ENCODE measurements at places on chromosomes 2 and 18. TPM values are rescaled to one million over a fixed set of nuclear protein-coding genes. Genes with fewer than 3 reads are reported as not detected.
A peak's percentile ranks its signal among the peaks of the same experiment; 100 is the strongest.

DNA sequence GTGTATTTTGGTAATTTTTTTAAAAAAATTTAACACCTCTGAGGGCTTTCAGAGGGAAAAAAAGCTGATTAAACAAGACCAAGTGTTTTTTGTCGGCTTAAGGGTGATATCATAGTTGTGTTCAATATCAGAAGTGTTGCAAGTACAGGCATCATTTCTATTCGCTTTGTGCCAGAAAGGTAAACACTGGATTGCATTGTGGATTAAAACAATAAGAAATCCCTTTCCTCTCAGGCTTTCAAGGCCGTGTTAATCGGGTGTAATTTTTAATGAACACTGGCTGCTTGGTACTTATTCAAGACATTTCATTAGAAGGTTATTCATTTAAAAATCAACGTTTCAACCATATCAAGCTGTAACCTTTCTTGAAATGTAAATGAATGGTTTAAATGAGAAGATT, 18.3 kb downstream of the FIGN start:
- DNase-seq = no peak

- no peak for DNase-seq
Measured at GRCh38 chr18:42255908-42256765, 301.1 kb downstream of the PIK3C3 start.

DNA sequence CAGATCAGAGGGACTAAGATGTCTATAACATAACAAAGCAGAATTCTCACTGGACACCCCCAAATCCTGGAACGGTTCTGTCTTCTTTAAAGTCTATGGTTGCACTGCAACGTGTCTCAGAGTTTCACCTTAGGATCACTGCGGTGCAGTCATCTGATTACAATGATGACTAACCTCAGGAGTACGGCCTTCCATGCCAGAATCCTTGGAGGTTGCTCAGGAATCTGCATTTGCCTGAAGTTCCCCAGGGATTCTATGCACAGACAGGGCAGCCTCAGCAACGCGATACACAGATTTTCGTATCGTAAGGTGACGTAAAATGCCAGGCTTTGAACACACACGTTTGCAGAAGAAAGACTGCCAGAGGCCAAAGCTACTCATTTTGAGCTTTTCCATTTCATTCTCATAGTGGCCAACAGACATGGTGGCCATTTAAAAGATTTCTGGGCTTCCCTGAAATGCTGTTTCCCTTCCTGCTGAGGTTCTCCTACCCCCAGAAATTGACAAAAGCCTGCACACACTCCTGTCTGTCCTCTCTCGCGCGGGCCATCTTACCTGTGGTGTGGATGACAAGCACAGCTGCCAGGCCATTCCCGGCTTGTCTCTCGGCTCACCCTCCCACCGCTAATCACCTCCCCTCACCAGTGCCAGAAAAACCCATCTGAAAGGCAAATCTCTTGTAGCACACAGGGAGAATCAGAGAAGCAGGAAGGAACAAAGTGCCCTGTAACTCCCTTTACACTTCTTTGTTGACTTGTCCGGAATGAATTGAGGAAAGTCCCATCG, 148.8 kb downstream of the ACKR3 start:
- DNase-seq = no peak

DNA sequence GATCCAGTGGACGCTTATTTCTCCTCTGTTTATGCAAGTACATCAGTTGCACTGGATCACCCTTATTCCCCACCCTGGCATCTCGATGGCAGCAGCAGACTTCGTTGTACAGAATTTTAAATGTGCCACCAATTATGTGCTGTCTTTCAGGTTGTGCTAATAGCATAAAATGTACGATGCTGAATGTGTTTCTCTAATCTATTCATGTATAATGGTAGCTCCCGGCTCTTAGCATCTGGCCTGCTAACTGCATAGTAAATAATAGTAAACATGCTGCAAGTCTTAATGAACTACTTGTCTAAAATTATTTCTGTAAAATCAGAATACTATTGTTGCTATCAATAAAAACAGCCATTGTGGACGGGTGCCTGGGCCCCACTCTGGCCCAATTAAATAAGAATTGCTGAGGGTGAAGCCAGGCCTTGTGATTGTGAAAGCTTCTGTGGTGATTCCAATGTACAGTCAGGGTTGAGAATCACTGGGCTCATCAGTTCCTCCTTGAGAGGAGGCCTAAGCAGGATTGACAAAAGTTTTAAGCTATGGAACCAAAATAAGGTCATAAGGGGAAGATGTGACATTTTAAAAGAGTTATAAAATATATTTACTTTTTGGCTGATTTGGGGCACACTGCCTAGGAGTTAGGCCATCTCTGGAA, 14.4 kb upstream of the MYO3B start:
- DNase-seq = no peak

- no peak for DNase-seq
Measured at GRCh38 chr18:60120231-60120750, 220.5 kb downstream of the PMAIP1 start.

DNA sequence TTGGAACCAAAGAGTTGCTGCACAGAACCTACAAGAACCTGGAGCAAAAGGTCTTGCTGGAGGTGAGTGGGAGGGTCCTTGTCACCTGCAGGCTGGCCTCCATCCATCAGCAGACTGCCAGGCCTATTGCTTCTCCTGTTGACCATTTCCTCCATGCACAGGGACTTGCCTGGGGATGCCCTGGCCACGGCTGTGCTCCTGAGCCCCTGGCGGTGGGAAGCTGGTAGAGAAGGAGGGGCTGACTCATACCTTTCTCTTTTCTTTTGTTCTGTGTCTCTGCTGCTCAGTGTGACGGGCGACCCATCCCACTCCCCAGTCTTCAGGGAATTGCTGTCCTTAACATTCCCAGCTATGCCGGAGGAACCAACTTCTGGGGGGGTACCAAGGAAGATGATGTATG, 102.6 kb downstream of the DGKD start:
- DNase-seq = no peak

- no peak for DNase-seq
Measured at GRCh38 chr18:26470011-26470637, 78.2 kb downstream of the KCTD1 start.

- DNase-seq = no peak
Measured at GRCh38 chr2:191315365-191315752, 70.2 kb downstream of the MYO1B start.

GRCh38 chr18:48800876-48801727, 149.7 kb downstream of the SMAD7 start:
- no peak for DNase-seq

GRCh38 chr2:98167916-98168315, 80.9 kb downstream of the VWA3B start:
- no peak for DNase-seq

- DNase-seq = no peak
Measured at GRCh38 chr2:236677368-236677767, 107.7 kb downstream of the ACKR3 start.

DNA sequence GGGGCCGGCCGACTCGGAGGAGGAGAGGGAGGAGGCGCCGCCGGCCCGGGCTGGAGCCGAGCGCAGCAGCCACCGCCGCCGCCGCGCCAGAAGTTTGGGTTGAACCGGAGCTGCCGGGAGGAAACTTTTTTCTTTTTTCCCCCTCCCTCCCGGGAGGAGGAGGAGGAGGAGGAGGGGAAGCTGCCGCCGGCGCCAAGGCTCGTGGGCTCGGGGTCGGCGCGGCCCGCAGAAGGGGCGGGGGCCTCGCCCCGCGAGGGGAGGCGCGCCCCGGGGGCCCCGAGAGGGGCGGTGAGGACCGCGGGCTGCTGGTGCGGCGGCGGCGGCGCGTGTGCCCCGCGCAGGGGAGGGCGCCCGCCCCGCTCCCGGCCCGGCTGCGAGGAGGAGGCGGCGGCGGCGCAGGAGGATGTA, 316 bp downstream of the CRIM1 start:
- DNase-seq = peak; percentile 53

DNA sequence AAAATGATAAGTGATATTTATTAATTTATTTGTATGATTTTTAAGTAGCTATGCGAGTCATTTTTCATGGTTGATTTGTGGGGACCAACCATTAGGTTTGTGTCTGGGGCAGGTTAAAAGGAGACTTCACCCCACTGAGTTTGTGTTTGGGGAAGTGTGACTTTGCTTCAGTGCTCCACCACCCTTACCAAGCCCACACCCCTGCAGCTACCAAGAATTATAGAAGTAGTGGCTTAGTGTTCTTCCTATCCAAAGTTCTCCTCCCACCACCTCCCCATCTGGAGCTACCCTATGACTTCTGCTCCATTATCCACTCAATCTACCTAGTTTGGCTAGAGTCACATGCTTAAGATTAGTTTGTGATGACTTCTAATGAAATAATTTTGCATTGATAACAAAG, 182.1 kb upstream of the ZEB2 start:
- DNase-seq = no peak

- DNase-seq = no peak
Measured at GRCh38 chr2:239213643-239214101, 187.1 kb downstream of the HDAC4 start.

- DNase-seq = no peak
Measured at GRCh38 chr18:21960189-21960588, 209.2 kb upstream of the GATA6 start.

DNA sequence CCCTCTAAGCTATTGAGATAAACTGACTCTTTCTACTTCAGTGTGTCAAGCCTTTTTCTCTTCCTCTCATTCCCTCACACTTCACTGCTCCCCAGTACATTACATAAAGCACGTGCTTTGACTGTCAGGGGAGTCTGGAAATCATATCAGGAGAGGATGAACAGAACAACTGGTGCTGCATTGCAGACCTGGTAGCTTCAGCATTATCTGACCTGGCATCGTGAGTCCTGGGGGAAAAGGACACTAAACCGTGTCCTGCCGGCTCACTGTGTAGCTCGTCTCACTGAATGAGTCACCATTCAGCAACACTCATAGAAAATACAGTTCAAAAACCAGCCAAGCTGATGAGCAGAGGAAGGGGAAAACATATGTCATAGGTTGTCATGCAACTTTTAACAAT, 108.5 kb upstream of the UNC80 start:
- no peak for DNase-seq

DNA sequence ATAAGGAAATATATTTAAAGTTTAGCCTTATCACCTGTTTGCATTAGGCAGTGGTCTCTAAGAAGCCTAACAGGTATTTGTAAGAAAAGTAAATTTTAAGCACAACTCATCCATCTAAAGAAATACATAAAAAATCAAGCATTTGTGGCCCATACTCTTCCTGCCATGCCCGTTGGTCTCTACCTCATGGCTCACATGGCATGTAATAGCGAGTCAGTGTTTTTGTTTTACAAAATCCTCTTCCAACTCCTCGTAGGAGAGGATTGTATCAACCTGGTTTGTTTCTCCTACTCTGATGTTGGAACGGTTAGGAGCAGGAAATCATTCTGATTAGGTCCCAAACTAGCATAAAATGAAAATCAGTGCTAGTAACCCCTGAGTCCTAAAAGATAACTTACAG, 91.8 kb downstream of the FMNL2 start:
- DNase-seq = no peak

Gene STON1
- 14.9 TPM for total RNA-seq

Gene HMSD
- 0.54 TPM for total RNA-seq

Gene KATNAL2
- total RNA-seq = 7.7 TPM

Gene ZNF532
- 225 TPM for total RNA-seq

All from GM23338 (cell line).